DMS153 (cell line): ENCODE measurements at places on chromosomes 2 and 18.

DNA sequence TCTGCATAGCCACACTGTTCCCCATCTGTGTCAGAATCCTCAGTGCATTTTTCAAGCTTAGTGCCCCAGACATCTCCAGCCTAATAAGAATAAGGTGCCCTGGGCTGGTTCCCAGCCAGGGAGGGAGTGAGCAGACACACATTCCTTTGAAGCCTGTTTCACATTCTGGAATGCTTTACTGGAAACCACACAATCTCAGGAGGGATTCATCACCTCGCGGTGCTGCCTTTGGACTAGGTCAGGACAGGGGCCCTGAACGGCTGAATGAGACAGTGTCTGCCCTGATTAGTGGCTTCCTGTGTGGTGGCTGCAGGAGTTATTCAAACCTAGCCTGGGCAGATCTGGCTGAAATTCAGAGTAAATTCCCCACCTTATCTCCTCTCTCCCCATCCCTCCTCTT is 108.0 kb upstream of the LDAH start:
- no peak for DNase-seq

GRCh38 chr2:224038830-224039079 is 331 bp downstream of the SERPINE2 start:
- DNase-seq: no peak

DNA sequence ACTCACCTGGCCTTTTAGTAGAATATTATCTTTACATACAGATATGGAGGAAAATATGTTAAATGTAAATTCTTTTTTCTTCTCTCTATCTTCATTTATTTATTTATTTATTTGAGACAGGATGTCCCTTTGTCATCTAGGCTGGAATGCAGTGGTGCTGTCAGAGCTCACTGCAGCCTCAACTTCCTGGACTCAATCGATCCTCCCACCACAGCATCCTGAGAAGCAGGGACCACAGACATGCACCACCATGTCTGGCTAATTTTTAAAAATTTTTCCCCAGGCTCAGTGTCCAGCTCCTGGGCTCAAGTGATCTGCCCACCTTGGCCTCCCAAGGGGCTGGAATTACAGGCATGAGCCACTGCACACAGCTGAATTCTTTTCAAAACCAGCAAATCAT is 20.3 kb downstream of the KYNU start:
- no peak for DNase-seq

DNA sequence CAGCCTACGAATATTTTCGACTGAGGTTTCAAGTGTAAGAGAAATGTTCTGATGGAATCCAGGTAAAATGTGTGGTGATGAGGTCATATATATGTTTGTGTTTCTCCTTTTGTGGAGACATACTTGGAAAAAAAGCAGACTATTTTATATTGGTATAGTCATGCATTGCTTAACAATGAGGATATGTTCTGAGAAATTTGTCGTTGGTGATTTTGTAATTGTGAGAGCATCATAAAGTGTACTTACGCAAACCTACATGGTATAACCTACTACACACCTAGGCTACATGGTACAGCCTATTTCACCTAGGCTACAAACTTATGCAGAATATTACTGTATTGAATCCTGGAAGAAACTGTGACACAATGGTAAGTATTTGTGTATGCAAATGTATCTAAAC is 1849.9 kb upstream of the CELF4 start:
- DNase-seq: no peak

DNA sequence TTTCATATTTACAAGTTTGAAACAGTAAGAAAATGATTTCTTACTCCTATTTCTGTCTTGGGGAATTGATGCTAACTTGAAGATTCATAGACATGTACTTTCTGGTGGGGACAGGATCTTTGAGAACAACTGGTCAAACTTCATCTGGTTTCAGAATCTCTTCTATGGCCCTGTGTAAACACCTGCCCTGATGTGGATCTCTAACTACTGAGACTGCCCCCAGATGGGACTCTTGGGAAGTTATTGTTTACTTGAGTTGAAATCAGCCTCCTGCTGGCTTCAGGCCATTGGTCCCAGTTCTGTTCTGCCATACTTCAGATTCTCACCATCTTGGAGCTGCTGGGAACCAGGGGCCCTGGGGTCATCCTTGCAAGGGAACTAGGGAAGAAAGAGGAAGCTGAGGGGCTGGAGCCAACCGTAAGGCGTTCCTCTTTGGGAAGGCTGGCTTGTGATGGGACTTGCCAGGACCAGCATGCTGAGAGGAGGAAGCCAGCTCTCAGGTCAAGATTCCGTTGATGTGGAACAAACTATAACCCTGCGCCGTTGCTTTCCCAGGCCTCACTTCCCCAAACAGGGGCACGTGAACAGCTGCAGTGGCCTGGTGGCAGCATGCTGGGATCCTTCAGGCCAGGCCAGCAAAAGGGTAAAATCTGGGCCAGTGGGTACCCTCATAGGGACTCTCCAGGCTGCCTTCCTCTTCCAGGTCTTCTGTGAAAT is 135.5 kb upstream of the CXCR4 start:
- no peak for DNase-seq

- no peak for DNase-seq
These were observed 128.6 kb downstream of the ZNF532 start for GRCh38 chr18:58993260-58993659.

- no peak for DNase-seq
These were observed 62.0 kb downstream of the LTBP1 start for GRCh38 chr2:33008716-33009115.

GRCh38 chr2:114762986-114763385 is 320.5 kb downstream of the DPP10 start:
- no peak for DNase-seq

GRCh38 chr2:101736861-101737291 is 39.4 kb downstream of the MAP4K4 start:
- DNase-seq: no peak

DNA sequence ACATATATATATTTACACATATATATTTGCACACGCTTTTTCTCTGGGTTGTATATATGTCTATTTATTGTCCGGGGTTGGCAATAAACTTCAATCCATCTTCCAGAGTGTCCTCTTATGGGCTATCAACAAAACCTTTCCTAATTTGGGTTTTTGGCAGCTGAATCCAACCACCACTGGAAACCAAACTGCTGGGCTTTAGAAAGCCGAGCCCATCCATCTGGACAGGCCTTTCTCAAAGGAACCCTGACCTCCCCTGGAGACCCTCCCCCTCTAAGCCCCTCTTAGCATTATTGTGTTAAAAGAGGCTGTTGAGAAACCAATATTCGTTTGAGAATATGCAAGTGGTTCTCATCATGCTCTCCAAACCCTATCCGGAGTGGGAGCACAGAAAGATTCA is 153.6 kb downstream of the NRP2 start:
- DNase-seq: no peak

- no peak for DNase-seq
These were observed 14.6 kb downstream of the AP1S3 start for GRCh38 chr2:223822818-223823217.

GRCh38 chr2:156476850-156477206 is 40.6 kb downstream of the GPD2 start:
- DNase-seq: no peak

GRCh38 chr2:128520791-128521190 is 202.1 kb upstream of the HS6ST1 start:
- no peak for DNase-seq

DNA sequence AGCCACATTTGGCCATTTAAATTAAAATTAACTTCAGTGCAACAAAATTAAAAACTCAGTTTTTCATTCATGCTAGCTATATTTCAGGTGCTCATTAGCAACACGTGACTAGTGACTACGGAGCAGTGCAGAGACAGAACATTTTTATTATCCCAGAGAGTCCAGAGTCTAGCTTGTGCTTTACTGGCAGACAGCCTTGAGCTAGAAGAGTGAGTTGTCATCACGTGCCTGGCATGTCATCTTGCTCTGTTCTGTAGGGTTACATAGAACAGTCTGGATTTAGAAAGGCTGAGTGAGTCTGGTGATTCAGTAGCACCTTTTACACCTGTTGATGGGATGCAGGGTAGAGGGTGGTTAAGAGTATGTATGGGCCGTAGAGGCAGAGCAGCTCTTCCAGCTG is 136.9 kb upstream of the IL1R2 start:
- no peak for DNase-seq

DNA sequence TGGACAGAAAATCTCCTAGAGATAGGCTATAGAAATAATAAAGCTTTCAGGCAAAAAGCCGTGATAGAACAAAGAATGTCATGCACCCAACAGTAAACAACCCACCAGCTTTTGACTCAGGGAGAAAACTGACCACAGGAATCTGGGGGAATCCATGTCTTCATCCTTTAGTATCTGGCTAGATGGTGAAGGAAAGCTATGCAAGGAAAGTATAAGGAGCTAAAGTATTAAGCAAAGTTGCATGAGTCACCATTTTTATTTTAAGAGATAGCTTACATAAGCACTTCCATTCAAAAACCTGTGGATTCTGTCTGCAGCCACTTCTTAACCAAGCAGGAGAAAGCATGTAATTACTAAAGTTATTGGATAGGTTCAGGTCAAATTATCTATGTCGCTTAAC is 363.8 kb downstream of the LRP1B start:
- no peak for DNase-seq

DNA sequence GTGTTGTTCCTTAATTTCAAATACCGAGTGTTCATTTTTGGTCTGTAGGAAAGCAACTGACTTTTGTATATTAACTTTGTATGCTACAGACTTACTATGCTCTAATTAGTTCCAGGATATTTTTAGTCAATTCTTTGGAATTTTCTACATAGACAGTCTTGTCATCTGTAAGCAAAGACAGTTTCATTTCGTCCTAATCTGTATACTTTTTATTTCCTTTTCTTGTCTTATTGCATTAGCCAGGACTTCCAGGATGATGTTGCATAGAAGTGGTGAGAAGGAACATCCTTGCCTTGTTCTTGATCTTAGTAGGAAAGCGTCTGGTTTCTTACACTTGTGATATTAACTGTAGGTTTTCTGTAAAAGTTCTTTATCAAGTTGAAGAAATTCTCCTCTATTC is 56.5 kb downstream of the EPC2 start:
- no peak for DNase-seq

DNA sequence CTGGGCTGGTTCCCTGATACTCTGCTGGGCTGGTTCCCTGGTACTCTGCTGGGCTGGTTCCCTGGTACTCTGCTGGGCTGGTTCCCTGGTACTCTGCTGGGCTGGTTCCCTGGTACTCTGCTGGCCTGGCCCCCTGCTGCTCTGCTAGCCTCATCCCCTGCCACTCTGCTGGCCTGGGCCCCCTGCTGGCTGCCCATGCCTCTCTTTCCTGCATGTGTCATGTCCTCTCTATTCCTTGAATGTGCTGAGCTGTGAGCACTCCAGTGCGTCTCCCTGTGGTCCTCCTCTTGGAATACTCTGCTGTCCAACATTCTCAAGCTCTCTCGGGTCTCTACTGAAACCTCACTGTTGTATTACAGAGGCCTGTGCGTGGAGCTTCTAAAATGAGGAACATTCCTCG is 216.3 kb downstream of the RNF144A start:
- DNase-seq: no peak

- DNase-seq: no peak
These were observed 61.9 kb downstream of the RAB10 start for GRCh38 chr2:26095758-26096157.

- DNase-seq: no peak
These were observed 100.5 kb downstream of the CABYR start for GRCh38 chr18:24239341-24239740.

- no peak for DNase-seq
These were observed 19.4 kb upstream of the KIF1A start for GRCh38 chr2:240839152-240840143.

GRCh38 chr2:126990200-126990599 is 91.5 kb downstream of the TEX51 start:
- DNase-seq: no peak

DNA sequence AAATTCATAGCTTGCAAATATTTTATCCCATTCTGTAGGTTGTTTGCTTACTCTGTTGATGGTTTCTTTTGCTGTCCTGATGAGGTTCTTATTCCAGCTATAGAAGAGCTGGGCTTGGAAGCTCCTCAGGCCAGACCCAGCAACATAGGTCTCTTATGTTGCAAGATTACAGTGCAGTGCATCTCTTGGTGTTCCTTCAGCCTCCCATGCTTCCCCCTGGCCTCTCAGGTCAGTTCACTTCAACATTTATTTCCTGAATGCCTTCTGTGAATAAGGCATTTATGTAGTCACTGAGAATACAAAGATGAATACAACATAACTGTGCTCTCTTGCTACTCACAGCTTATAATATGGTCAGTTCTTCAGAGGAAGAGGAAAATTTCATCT is 179.0 kb upstream of the SLC39A10 start:
- no peak for DNase-seq

DNA sequence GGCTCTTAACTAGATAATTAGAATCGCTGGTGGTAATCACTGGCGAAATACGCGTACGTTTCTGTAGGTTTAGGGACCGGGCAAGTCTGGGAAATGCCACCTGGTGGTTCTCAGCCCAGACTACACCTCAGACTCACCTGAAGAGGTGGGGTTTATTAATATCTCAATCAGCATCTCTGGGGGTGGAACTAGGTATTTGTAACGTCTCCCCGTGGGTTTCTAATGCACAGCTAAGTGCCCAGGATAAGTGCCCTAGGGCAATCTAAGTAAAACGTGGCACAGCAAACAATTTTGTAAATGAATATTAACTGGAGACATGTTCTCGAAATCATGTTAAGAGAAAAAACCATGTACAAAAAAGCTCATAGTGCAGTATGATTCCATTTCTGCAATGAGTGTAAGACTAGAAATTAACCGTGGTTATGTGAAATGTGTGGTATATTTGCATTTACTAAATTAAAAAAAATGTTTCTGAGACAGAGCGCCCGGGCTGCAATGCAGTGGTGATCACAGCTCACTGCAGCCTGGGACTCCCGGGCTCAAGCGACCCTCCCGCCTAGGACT is 760 bp upstream of the CNOT11 start:
- peak; percentile 65 for DNase-seq

DNA sequence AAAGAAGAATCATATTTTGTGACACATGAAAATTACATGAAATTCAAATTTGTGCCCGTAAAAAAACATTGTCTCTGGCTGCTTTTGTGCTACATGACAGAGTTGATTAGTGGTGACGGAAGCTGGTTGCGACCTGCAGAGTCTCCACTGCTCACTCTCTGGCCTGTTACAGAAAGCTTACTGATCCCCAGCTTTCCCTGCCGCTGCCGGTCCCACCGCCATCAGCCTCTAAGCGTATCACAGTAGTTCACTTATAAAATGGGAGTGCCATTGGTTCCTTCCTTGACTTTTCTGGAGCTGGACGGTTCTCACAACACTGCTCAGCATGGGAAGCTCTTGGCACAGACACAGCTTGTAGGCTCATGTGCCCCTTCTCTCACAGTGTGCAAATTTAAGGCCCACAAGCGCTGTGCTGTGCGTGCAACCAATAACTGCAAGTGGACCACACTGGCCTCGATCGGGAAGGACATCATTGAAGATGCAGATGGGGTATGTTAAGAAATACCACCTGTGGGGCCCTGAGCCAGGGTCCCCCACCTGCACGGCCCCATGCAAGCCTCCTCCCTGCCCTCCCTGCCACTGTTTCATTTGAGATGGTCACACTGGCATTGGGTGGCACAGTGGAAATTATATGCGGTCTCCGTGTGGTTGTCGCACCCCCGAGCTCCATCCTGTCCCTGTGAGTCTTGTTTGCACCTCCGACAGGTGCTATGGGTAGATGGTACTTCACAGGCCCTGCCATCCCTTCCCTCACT is 81.3 kb downstream of the DGKD start:
- DNase-seq: no peak
